ENCODE measurements at places on chromosomes 1 and 21.

DNA sequence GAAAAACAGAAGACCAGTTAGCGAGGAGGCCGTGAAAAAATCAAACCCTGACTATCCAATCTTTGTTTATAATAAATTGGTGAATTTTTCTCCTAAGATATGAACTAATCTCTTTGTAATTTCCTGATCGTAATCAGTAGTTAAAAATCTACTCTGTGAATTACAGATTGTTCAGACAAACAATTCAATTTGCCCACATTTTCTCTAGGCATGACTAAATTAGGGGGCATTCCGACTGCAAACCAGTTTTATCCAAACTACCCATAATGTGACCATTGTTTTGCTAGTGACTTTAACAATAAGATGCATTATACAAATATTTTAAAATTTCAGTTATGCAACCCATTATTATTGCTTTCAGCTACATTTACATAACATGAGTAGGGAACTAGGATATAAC, 546.9 kb upstream of the ADAMTS5 start:
- DNase-seq = no peak

DNA sequence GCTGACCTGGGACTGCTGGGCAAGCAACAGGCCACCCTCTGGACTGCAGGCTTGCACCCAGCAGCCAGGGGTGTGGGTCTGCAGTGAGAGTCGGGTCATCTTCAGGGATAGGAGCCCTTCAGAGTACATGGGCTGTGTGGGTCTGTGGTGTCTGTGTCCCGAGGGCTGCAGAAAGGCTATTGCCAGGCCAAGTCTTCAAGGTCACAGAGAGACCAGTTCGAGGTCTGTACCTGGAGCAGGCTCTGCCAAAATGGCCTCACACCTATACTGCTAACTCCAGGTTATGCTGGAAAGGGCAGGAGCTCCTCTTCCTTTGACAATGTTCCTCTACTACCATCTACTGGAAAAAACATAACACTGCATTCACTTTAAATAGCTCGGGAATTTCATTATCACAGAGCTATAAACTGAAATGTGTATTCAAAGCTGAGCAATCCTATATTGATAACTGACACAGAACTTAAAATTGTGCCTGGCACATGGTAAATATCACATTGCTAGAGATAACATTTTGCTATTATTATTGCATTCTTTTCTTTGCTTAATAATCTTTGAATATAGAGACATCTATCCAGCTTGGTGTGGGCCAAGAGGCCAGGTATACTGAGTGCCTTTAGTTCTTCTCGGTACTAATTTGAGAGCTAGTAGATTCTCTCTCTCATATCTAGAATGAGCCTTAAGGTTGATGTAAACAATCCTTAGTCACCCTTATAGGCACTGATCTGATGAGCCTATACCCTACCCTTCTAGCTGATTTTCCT, 6.9 kb upstream of the DNAH14 start:
- DNase-seq = peak; percentile 34

- DNase-seq = peak; percentile 14
These were observed 56.9 kb downstream of the PTPRF start for GRCh38 chr1:43587594-43587993.

DNA sequence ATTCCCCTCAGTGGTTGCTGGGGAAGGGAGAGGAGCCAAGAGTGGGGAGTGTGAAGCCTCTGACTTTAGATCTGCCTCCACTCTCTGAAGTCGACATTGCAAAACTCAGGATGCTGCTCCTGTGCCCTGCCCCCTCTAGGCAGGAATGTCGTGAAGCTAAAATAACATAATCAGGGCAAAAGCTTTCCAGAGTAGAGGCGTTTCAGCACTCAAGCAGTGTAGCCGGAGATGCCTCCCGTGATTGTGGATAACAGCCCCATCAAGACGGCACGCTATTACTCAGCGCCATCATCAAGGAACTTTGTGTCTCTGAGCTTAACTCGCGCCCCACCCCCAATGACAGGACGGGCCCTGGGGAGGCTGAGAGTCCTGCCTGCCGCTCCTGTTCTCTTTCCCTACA, 60.0 kb downstream of the FBXO2 start:
- peak; percentile 21 for DNase-seq

- no peak for DNase-seq
These were observed 31.0 kb downstream of the TRIT1 start for GRCh38 chr1:39852214-39852791.

DNA sequence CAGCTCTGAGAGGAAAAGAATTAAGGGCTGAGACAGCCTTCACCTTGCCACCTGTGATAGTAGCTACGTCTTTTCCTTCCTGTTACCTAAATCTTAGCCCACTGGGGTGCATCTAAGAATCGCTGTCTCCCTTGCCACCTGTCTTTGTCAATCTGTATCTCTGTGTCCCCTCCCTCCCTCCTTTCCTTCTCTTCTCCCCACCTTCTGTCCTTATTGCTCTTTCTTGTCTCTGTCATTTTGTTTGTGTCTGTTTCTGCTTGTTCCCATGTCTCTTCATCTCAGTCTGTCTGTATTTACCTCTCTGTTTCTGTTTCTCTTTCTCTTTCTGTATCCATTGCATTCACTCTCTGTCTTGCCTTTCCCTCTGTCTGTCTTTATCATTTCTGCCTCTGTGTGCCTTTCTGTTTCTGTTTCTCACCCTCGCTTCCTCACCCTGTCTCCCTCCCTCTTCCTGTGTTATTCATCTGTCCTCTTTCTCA, 30.2 kb downstream of the SLC22A15 start:
- DNase-seq = no peak

- peak; percentile 45 for DNase-seq
These were observed 104.9 kb upstream of the SOD1 start for GRCh38 chr21:31554511-31555022.

DNA sequence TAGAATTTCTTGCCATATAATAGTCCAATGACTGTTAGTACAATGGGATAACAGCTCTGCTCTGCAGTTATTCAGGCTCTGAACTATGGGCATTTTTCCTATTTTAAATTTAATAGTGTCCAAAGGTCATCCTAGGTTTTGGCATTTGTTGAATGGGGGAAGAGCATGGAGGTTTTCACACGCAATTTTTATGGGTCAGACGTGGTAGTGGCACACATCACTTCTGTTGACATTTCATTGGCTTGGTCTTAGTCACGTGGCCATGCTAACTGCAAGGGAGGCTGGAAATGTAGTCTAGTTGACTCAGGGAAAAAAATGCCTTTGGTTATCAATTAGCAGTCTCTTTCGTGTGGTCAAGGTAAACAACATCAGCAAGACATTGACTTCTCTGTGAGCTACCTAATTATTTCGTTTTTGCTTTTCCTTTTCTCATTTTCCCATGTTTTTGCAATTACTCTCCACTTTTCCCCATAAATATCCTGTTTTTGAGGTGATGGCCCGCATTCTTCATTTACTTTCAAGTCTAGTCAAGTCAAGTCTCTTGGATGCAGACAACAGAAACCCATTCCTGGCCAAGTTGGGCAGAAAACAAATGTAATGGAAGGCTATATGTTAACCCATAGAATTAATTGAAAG, 82.8 kb downstream of the DYRK1A start:
- no peak for DNase-seq

- DNase-seq = peak; percentile 11
These were observed 2.0 kb downstream of the CAMSAP2 start for GRCh38 chr1:200740571-200741208.

DNA sequence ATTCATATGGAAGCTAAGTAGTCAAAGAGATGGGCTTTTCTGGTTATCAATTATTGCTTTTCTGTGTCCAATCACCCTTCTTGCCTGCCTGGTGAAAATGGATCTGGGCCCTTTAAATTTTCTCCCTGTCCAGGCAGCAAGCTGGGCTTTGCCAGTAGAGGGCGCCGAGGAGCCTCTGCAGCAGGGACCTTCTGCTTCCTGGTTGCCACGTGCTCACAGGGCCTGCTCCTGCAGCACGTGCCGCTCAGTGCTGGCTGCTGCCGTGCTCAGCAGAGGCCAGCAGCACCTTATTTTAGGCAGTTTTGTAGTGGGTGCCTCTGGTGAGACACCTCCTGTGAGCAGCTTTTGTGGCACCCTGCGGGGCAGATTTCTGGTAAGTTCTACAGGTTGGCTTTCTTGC, 4.0 kb downstream of the ACTL8 start:
- no peak for DNase-seq

- DNase-seq = no peak
These were observed 80.2 kb downstream of the COLGALT2 start for GRCh38 chr1:183957216-183957830.

GRCh38 chr1:10932088-10932487, 80.4 kb upstream of the TARDBP start:
- DNase-seq = no peak

DNA sequence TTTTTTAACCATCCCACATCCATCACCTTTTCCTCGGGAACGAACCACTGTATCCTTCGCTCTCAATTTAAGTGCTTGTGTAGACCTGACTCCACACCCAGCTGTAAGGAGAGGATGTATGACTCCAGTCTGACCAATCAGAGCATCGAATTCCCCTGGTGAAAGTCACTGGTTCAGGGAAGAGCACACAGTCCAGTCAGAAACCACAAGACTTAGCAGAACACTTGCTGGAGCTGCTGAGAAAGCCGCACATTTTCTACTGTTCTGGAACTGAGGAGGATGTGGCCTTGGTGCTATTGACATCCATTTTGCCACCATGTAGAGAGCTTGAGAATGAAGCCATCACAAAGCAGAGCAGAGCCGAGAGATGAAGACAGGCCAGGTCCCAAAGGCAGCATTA, 59.9 kb upstream of the CNN3 start:
- peak; percentile 70 for DNase-seq

DNA sequence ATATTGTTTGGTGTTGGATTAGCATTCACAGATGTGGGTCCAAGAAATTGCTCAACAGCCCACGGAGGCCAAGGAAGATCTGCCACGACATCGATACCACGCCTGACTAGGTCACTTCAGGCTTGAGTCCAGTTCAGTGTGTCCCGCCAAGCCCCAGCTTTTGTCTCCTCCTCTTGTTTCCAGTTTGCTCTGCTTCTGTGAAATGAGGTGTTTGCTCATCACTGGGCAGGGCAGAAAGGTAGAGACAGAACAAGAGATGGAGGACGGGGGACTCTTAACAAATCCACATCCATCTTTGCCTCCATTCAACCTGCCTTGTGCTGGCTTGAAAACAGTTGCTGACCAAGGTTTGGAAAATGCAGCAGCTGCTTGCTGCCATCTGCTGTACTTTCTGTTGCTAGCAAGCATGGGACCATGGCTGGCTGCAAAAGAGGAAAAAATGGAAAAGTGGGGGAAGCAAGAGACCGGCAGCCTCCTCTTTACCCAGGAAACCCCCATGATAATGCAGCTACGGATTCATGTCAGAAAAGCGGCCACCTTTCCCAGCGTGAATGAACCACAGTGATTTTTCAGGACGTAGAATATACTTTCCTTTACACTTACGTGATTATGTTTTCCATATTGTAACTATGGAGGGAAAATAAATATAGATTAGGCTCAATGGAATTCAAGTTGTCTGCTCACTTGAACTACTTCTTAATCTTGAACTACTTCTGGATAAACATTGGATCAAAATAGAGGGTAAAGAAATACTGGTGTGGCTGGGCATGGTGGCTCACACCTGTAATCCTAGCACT, 80.2 kb upstream of the GREM2 start:
- DNase-seq = peak; percentile 71

DNA sequence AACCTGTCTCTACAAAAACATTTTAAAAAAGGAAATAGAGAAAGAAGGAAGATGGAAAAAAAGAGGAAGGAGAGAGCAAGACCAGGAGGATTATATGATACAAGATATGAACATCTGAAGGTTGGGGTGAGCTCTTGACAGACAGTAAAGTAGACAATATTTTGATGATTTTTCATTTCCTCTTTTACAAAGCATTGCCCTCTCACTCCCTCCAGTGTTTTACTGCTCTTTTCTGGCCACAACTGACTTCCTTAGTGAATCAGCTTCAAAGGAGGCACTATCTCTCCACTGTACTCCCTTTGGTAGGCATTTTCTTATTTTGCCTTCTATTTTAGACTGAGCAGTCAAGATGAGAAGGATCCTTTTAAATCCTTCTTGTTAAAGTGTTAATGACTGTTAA, 296.7 kb downstream of the KCTD3 start:
- DNase-seq = peak; percentile 5

DNA sequence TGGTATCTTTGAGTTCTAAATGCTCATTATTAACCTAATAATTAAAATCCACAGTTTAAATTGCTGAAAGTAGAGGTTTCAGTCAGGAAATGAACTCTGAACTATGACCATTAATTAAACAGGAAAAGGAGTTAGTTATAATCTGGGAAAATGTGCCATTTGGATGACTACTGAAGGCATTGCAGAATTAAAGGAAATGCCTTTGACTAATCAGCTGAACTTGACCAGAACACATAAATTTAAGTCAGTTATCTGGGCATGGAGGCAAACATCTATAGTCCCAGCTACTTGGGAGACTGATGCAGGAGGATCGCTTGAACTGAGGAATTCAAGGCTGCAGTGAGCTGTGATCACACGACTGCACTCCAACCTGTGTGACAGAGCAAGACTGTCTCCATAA, 31.9 kb downstream of the SLC44A5 start:
- no peak for DNase-seq

- DNase-seq = peak; percentile 84
These were observed 89.2 kb downstream of the GPR88 start for GRCh38 chr1:100627054-100627716.

GRCh38 chr1:40742363-40743061, 41.1 kb upstream of the KCNQ4 start:
- DNase-seq = no peak

DNA sequence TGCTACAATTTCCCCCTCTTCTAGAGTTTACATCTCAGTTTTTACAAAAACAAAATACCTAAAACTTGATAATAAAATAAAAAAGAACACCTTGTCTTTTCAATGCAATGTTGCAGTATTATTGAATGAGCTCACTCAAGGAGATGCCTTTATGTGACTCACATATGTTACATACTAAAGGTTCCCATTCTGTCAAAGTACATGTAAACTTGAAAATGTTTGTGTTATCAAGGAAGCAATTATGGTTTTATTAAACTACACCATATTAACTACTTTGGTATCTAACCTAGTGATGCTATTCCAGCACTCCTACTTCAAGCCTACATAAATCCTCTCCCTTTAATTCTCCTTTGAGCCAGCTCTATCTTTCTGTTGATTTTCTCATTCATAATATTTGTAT, 658.3 kb downstream of the PTPRC start:
- DNase-seq = no peak

DNA sequence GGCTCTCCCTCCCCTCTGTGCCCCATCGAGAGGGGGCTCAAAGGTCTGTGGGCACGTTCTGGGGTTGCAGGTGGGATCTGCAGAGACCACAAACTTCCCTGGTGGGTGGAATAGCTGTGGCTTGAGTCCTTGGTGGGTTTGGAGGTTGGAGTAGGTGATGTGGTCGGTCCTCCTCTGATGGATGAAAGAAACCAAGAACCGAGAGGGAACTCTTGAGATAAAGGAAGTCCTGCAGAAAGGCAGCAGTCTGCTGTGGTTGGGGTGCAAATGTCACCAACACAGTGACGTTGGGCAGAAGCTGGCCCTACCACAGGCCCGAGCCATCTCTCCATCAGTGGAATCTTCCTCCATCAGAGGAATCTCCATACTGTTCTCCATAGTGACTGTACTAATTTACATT, 171.8 kb downstream of the FCRL5 start:
- no peak for DNase-seq

DNA sequence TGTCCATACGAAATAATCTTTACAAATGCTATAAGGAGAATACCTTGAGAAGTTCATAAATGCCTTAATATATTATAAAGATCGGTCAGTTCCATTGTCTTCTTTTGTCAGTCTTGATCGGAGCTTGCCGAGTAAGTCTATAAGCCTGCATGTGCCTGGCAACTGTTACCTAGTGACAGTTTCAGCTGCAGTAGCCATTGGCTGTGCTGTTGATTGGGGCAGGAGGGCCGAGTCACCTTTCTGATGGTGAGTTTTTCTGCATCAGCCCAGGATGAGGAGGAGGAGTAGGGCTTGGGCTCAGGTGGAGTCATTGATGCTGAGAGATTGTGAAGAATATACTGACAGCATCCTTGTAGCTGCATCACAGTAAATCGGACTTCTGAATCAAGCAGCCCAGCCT, 1.9 kb upstream of the GPR52 start:
- DNase-seq = no peak

All from fibroblast of skin of right quadriceps (primary cell).